ENCODE measurements at places on chromosomes 1 and 21. TPM values are rescaled to one million over a fixed set of nuclear protein-coding genes. Genes with fewer than 3 reads are reported as not detected.

Gene ZSWIM5
- polyA plus RNA-seq = 3.6 TPM

Gene BNIPL
- polyA plus RNA-seq = 1.9 TPM

Gene TFF2
- polyA plus RNA-seq = not detected

Gene GPR161
- 13.6 TPM for polyA plus RNA-seq

Gene S100A1
- 3.0 TPM for polyA plus RNA-seq

Gene ECM1
- 40.8 TPM for polyA plus RNA-seq

Gene HRNR
- polyA plus RNA-seq = not detected

Gene RHD
- polyA plus RNA-seq = not detected

Gene HFM1
- 0.77 TPM for polyA plus RNA-seq

Gene PROX1
- polyA plus RNA-seq = 1.4 TPM

Gene FAM163A
- polyA plus RNA-seq = 0.30 TPM

Gene PKP1
- 2.5 TPM for polyA plus RNA-seq

Data from urinary bladder (tissue), 4 donors.